ENCODE measurements at places on chromosomes 2 and 18. TPM values are rescaled to one million over a fixed set of nuclear protein-coding genes. Genes with fewer than 3 reads are reported as not detected.

GRCh38 chr2:8803658-8804379 lies 33.6 kb downstream of the KIDINS220 start:
- DNase-seq, result peak; percentile 4

The EGR4 gene
- not detected for total RNA-seq

The CD8A gene
- total RNA-seq, result under 0.01 TPM

- no peak for DNase-seq
Measured at GRCh38 chr2:188869550-188869949, 104.6 kb upstream of the COL3A1 start.
